ENCODE measurements at places on chromosomes 7 and 10.

- DNase-seq = no peak
Measured at GRCh38 chr7:95547361-95548348, 48.7 kb downstream of the PDK4 start.

DNA sequence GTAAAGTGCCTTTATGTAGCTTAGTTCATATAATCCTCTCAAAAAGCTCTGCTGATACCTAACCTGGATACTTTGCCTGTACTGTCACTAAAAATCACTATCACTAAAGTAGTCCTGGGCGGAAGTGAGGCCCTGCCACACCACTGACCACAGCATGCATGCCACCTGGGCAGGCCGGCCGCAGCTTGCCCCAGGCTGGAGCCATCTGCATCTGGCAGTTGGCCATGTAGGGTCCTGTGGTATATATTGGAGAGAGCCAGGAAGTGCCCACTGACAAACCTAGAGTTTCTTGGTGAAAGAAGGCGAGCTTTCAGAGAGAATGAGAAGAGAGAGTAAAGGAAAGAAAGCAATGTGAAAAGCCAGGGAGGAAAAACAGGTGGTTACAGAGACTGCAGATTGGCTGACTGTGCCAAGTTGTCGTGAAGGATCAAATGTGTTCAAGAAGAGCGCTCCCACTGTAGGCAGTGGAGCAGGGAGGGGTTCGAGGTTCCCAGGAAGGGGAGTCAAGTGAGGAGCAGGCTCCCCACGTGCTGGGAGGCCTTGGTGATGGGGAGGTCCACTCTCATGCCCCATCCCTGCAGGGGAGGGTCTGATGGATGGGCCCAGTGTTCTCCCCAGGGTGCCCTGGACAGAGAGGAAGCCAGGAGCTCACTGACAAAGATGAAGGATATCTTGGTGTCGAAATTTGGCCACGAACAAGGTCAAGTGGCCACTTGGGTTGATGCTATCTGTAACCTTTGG, 13.6 kb downstream of the LOXL4 start:
- DNase-seq = no peak

DNA sequence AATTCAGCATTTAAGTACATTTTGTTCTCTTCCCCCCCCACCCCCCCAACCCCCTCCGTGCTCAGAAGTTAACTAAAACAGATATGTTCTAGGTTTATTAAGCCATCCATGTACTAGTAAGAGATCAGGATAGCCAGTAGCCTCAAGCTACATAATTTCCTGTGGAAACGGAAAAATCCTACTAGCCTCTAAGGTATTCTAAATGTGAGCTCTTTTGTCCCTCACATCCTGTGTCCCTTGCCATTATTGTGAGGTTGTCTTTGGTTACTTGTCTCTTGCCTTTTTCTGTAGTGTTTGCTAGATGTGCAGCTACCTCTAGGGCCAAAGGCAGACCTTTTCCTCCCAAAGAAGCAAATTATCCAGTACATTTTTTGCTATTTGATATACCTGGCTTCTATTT, 92.1 kb downstream of the BTRC start:
- no peak for DNase-seq

- DNase-seq = no peak
Measured at GRCh38 chr7:155807065-155807671, 5.1 kb downstream of the SHH start.

GRCh38 chr7:106865130-106866041, at the start of gene PIK3CG:
PIK3CG (plus strand) TSS chr7:106865282; CDS start chr7:106867562, 2,280 bp downstream.
- DNase-seq = no peak

- DNase-seq = no peak
Measured at GRCh38 chr10:101826852-101827434, 8.7 kb upstream of the OGA start.

GRCh38 chr10:115665549-115665948, 572.4 kb downstream of the ATRNL1 start:
- DNase-seq = no peak

DNA sequence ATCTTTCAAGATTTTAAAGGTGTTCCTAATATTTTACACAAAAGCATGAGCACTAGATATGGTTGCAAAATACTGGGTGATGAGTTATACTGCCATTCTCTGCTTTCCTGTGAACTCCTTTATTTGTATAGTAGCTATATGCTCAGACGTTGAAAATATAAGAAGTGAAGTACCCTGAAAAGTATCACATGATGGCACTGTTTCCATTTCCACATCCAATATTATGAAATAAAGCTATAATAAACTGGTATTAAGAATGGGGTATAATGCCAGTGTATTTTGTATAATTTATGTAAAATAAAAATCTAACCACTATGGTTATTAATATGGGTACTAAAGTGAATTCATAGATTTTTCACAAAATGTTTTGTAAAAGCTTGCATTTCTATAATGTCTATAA, 79.6 kb upstream of the FOXP2 start:
- no peak for DNase-seq

DNA sequence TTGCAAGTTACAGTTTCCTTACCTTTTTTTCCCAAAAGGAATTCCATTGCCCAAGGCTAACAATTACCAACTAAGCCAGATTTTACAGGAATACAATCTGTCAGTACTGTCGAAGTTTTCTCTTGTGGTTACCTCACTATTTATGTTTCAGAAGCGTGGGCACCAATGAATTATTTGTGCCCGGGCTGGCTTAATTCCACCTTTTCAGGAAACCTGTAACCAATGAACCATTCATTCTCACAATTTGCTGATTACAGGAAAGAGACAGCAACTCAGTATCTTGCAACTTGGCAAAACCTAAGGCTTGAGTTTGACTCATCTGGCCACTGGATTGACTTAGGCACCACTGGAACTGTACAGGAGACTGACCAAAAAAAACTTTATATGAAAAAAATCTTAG, 485.6 kb downstream of the INHBA start:
- no peak for DNase-seq

GRCh38 chr7:150948791-150949251, 29.3 kb downstream of the KCNH2 start:
- peak; percentile 25 for DNase-seq

DNA sequence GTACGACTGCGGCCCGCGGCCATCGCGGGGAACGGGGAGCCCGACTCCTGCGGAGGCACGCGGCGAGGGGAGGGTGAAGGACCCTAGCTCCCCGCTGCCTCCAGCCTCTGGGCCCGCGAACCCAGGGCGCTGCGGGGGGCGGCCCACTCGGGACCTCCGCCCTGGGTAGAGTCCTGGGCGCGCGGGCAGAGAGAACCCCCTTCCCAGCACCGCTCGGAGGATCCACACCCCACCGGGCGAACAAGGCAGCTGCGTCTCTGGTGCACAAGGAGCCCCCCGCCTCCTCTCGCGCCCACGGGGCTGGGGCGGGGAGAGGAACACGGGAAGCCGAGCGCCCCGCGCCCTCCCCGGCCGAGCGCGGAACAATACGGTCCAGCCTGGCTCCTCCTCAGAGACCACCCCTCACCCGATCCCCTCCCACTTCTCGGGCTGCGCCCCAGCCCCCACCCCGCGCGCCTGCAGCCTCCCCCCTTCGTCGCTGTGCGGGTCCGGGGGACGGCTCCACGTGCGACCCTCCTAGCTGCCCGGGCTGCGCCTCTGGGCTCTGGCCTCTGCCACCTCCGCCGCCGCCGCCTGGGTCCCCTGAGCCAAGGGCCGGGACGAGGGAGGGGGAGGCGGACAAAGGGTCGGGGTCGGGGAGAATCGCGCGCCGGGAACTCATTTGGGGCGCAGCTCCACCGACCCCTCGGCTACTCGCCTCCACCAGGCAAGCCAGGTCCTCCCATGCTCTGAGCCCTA, at the start of gene WDR86:
TSS of gene WDR86 (minus strand) at position 372 of the 738 bp plus-strand sequence. CDS start 449 bp downstream, outside the sequence.
- DNase-seq = no peak

DNA sequence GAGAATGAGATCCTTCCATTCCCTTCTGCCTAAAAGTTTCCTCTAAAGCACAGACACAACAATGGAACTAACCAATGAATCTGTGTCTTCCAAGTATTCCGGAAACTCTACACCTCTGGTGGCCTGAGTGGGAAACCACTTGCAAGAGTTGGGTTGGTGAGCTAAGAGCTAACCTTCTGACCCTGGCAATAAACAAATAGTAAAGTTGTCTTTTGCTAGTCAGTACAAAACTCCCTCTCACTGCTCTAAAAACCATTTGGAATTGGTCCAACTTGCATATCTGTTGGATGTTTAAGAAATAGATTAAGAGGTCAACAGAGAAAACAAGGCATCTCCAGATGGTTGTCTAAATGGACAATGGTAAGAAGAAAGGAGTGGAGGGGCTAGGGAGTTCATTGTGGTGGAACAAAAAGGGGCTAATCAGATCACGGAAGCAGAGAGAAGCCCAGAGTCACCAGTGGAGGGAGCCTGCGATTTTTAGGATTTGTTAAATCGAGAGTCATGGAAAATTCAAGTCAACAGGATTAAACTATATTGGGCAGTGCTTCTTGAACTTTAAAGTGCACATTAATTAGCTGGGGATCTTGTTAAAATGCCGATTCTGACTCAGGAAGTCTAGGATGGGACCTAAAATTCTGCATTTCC, 192.3 kb downstream of the EVX1 start:
- no peak for DNase-seq

- no peak for DNase-seq
Measured at GRCh38 chr7:79876848-79877252, 257.8 kb upstream of the GNAI1 start.

GRCh38 chr10:32956365-32957197, 1.4 kb downstream of the ITGB1 start:
- peak; percentile 30 for DNase-seq

- DNase-seq = no peak
Measured at GRCh38 chr10:95517536-95518454, 43.4 kb downstream of the SORBS1 start.
